HFFc6 (cell line): ENCODE measurements at places on chromosomes 2 and 18. TPM values are rescaled to one million over a fixed set of nuclear protein-coding genes. Genes with fewer than 3 reads are reported as not detected.

Gene OSR1
- total RNA-seq: 5.3 to 10.9 TPM (median 5.4 TPM) in 3 replicates

Gene TANC1
- 22.4 to 27.7 TPM (median 23.3 TPM) in 3 replicates for total RNA-seq

Gene SP140
- 0.27 to 1.0 TPM (median 0.66 TPM) in 3 replicates for total RNA-seq

- DNase-seq: no peak
Observed at GRCh38 chr2:61952288-61952687, 46.8 kb downstream of the COMMD1 start.

DNA sequence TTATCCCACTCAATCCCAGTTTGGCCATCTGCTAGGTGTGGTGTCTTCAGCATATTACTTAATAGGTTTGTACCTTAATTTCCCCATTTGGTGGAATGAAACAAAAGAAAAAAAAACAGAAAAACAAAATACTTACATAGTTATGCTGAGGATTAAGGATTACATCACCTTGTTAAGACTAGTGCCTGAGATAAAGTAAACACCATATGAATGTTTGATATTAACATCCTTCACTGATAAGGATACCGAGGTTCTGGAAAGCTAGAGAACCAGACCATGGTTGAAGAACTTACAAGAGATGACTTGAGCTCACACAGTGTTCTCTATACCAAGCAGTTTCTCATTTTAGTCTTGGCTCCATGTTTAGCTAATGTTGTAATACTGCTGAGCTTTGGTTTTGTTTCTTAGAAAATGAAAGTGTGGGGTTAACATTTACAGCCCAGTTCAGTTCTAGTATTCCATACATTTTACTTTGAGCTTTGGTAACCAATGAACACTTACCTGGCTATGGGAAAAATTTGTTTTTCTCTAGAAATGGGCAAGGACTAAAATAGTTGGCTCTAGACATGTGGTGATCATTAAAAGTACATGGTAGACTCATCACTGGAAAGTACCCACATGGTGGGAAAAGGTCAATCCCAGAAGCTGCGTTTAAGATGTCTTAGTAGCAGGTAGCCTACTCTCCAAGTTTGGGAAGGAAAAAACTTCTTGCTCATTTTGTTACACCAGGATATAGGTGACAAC is 5.8 kb upstream of the GPD2 start:
- no peak for DNase-seq

- no peak for DNase-seq
Observed at GRCh38 chr2:103169861-103170260, 408.0 kb downstream of the TMEM182 start.

DNA sequence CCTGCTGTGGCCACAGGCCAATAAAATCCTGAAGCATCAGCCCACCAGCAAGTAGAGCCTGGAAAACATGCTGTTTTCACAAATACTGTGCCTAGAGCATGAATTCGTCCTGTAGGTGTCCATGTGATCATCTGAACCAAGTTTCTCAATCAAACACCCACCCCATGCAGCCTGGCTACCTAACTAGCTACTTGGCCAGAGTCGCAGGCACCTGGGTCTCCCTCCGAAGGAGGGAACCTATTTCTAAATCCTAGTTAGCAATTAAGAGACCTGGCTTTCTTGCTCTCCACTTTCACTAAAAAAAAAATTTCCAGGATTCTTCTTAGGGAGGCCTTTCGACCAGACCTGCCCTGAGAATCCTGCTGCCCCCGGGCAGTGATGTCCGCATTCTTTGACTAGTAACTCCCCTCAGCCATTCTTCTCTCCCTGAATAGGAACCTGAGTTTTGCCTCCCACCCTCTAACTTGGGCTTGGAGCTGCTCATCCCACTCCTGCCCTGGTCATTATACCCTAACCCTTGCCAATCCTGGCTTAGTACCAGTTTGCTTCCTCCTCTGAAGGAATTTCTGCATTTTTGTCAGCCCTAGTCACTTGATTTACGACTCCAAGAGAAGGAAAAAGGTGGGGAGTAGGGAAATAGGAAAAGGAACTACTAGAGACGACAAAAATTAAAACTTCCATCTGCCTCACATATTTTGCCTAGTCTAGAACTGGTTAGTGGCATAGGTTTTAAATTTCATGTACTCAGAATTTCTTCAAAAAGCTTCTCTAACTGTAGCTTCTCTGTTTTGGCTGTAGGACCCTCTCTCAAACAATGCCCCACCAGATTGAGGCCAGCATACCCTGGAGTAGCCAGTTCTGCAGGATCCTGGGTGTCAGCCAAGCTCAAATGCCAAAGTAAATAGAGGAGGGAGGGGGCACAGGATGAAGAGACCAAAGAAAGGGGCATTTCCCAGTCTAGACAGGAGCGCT is 25.4 kb upstream of the TANK start:
- DNase-seq: no peak

DNA sequence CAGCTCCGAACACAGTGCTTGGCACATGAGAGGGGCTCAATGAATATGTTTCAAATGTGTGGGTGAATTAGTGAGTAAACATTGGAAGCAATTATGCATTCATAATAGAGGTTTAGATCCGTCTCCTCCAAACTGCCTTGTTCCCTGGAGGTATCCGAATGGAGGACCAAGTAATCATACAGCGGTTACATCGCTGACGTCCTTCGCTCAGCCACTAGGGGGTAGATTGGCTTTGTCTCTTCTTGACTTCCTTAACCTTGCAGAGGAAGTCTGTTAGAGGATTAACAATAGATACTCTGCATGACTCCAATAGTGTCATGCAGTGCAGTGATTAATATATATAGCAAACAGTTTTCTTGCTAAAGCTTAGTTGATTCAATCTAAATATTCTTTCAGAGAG is 517.0 kb downstream of the PTPRM start:
- DNase-seq: peak; percentile 45

DNA sequence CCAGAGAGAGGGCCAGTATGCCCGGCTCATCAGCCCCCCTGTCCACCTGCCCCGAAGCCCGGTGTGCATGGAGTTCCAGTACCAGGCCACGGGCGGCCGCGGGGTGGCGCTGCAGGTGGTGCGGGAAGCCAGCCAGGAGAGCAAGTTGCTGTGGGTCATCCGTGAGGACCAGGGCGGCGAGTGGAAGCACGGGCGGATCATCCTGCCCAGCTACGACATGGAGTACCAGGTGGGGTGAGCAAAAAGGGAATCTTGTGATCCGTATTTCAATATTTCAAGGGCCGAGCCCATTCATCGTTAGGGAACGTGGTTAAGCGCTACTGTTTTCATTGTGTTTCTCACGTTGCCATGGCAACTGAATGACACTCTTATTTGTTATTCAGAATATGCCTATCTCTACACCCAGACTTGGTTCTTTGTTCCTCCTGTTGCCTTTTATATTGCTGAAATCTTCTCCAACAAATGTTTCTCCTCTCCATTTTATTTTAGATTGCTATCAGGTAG is 81.5 kb downstream of the NRP2 start:
- DNase-seq: peak; percentile 89
